ENCODE measurements at places on chromosomes 1 and 21.

DNA sequence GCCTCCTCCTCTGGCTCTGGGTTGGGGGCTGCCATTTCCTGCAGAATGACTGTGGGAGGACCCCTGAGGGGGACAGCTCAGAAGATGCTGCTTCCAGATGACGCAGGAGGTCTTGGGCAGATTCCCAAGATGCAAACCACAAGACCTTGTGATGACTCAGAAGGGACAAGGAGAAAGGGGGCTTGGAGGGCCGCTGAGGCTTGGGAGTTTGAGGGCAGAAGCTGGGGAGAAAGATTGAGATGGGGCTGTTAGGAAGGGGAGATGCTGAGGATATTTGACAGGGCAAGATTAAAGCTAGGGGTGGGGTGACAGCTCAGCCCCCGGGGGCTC is 7.5 kb downstream of the PTPRU start:
- DNase-seq = no peak

DNA sequence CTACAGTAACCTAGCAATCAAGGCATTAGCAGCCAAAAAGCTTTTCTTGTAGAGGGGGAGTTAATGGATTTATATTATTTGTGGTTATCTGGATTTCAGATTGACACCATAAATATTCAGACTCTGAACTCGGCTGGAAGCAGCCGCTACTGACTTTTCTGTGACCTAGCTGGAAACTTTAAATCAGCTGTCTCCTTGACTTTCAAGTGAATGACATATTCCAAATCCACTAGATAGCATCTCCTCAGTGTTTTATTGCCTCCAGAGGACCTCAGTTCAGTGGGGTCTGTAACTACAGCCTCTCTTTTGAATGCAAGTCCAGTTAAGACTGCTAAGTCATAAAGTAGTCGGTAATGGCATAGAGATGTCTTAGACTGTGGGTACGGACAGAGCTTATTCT is 448.5 kb downstream of the NUF2 start:
- DNase-seq = no peak

- DNase-seq = no peak
Measured at GRCh38 chr1:90133133-90133532, 138.2 kb downstream of the ZNF326 start.

GRCh38 chr1:10789803-10790702 is 6.4 kb downstream of the CASZ1 start:
- no peak for DNase-seq

DNA sequence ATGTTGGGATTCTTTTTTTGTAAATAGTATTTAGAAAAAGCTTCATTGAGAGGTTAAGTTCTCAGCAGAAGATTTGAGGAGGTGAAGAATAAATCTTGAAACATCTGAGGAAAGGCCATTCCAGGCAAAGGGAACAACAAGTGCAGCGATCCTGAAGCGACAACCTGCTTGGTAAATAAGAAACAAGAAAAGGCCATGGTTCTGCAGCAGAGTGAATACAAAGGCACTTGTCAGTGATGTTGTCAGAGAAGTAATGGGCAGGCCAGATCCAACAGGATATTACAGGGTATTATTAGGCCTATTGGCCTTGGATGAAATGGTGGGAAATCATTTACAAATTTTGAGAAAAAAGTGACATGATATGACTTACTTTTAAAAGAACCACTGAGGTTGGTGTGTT is 960.0 kb downstream of the PLA2G4A start:
- no peak for DNase-seq

DNA sequence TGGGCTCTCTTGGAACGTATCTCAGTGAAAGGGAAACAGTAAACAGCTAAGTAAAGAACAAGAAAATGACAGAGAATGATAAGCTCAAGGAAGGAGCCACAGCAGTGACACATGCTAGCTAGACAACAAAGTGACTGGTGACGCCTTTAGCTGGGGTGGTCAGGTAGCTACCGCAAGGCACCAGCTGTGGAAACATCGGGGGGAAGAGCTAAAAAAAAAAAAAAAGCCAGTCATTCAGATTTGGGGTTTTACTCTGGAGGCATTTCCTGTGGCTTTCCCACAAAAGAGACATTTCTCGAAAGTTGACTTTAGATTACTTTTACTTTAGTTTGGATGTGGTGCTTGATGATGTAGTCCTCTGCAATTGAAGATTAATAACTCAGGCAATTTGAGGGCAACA is 2.1 kb downstream of the FHAD1 start:
- DNase-seq = no peak

DNA sequence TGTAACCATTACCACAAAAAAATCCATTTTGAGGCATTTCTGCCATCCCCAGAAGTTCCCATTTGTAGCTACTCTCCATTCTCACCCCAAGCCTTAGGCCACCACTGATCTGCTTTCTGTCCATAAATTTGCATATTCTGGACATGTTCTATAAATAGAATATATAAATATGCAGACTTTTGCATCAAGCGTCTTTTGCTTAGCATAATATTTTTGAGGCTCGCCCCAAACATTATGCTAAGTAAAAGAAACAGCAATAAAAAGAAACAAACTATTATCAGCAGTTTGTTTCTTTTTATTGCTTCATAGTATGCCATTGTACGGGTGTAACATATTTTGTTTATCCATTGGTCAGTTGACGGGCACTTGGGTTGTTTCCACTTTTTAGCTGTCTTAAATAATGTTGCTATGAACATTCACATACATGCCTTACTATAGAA is 7.9 kb downstream of the TFAP2E start:
- DNase-seq = no peak

Data from D721Med (cell line).